ENCODE measurements at places on chromosomes 1 and 21. TPM values are rescaled to one million over a fixed set of nuclear protein-coding genes. Genes with fewer than 3 reads are reported as not detected.

WNT4 gene
- total RNA-seq: 0.46 TPM

- no peaks in the 10 kb centered on the region for H3K36me3 ChIP-seq
- H3K27ac ChIP-seq: no peak overlapping the region
- DNase-seq: no peak
- no peaks in the 10 kb centered on the region for H3K27me3 ChIP-seq
Observed at GRCh38 chr1:231634323-231635013, 7.9 kb downstream of the DISC1 start.

DNA sequence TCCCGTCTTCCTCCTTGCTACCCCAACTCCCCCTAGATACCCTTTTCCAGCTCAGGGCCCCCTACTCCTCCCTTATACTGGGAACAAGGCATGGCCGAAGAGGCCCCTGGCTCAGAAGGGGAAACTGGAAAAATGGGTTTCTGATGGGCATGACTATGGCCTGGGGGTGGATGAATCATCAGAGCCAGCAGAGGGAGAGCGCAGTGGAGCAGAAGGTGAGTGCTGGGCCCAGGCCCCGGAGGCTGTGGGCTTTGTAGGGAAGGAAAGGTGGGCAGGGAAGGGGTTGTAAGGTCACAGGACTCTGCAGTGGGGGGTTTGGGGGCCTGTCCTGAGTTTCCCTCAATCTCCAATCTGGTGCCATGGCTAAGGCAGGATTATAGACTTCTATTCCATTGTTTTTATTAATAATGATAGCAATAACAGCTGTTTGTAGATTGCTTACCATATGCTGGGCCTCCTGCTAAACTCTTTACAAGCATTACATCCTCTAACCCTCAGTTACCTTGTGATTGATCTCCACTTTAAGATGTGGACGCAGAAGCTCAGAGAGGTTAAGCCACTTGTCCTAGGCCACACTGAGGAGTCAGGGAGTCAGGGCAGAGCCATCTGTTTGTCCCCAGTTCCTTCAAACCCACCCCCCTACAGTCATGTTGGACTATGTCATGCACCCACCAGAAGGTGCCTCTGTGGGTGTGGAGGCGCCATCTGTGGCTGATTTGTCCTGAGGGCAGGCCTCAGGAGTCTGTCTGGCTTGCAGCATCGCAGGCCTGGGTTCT, 36.2 kb upstream of the ZNF362 start:
- no peaks in the 10 kb centered on the region for H3K27me3 ChIP-seq
- no peaks in the 10 kb centered on the region for H3K36me3 ChIP-seq
- no peaks in the 10 kb centered on the region for H3K4me1 ChIP-seq

DNA sequence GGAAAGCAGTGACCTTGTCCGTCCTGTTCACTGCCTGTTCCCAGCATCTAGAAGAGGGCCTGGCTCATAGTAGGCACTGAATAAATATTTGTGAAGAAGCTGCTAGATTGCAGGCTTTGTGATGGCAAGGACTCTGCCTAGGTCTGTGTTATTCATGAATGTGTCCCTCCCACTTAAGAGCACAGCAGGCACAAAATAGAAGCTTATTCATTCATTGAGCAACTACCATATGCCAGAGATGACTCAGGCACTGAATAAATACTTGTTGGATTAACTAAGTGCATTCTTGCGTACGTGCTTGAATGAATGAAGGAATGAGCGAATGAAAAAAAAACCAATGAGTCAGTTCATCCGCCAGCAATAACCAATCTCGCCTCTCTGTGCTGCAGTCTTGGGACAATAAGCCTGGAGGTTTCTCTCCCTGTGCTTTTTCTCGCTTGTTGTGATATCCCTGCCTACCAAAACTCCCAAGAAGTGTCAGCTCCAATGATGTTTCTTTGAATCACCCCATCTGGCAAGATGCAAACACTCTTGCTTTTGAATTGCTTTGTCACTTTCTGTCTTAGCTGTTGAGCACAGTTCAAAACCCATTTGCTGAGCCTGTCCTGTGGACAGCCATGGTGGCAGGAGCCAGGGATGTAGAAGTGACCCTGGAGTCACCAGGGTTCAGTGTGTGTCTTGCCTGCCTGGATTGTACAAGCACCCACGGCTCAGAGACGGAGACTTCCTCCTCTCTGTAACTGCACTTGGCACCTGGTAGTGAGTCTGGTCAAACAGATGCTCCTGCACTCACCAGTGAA, 143.9 kb downstream of the KAZN start:
- no peak for DNase-seq
- H3K36me3 ChIP-seq: no peaks in the 10 kb centered on the region
- H3K27ac ChIP-seq: no peak overlapping the region
- H3K4me3 ChIP-seq: no peak overlapping the region

DNA sequence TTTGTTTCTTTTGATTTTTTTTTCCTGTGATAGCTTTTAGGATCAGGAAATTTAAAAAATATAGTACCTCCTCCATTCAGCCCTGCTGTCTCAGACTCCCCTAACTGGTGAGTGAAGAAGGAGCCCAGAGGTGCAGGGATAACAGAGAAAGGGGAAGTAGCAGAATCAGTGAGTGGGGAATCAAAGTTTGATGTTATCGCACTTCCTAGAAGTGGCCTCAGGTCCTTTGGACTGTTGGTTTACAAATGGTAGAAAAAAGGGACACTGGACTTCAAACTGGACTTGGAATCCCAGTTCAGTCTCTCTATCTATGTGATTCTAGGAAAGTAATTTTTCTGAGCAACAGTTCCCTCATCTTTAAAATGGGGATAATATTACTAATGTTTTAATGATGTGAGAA, 99.5 kb downstream of the FGGY start:
- H3K27ac ChIP-seq: no peak overlapping the region
- H3K27me3 ChIP-seq: no peaks in the 10 kb centered on the region

GRCh38 chr1:150053926-150054325, 13.7 kb upstream of the VPS45 start:
- H3K36me3 ChIP-seq: no peaks in the 10 kb centered on the region
- H3K4me3 ChIP-seq: no peak overlapping the region
- no peaks in the 10 kb centered on the region for H3K4me1 ChIP-seq
- H3K27me3 ChIP-seq: no peaks in the 10 kb centered on the region
- no peak for DNase-seq

GRCh38 chr1:219548386-219548785, 64.5 kb downstream of the ZC3H11B start:
- H3K27ac ChIP-seq: no peak overlapping the region
- H3K27me3 ChIP-seq: no peaks in the 10 kb centered on the region
- H3K36me3 ChIP-seq: no peaks in the 10 kb centered on the region
- DNase-seq: no peak
